ENCODE measurements at places on chromosomes 4 and X.

DNA sequence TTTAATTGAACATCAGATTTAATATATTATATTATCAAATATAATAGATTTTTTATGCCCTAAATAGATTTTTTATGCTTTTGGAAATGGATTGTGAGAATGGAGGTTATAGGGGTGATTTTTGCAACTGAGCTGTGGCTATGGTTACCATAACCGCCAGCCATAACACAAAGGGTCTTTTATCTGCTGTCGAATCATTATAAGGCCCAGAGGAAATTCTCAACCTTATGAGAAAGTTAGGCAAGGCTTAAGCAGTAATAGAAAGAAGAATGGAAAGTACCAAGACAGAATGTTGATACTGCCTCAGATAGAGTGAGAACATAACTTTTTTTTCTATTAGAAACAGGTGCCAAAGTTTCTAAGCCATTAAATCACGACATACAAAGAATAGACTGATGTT, 26.3 kb upstream of the CXCL6 start:
- no peak for DNase-seq

DNA sequence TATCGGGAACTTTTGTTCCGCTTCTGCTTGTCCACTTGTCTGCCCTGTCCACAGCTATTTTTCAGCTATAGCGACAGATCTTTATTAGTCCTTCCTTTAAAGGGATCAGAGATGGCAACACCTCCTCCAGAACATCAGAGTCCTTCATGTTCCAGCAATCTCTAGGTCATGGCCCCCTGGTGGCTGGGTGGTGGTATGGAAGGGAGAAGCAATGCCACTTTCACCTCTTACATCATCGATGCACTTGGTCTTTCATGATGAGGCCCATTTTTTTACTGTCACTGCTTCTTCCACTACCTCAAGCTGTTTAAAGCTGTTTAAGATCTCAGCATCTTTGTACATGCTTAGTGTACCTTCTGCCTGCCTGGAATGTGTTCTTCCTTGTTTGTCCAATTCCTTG, 106.7 kb downstream of the ARHGAP6 start:
- no peak for DNase-seq

GRCh38 chr4:182549356-182549755, 306.2 kb downstream of the TENM3 start:
- DNase-seq, result no peak

- DNase-seq, result no peak
Measured at GRCh38 chr4:69843932-69844331, 16.0 kb downstream of the SULT1E1 start.

DNA sequence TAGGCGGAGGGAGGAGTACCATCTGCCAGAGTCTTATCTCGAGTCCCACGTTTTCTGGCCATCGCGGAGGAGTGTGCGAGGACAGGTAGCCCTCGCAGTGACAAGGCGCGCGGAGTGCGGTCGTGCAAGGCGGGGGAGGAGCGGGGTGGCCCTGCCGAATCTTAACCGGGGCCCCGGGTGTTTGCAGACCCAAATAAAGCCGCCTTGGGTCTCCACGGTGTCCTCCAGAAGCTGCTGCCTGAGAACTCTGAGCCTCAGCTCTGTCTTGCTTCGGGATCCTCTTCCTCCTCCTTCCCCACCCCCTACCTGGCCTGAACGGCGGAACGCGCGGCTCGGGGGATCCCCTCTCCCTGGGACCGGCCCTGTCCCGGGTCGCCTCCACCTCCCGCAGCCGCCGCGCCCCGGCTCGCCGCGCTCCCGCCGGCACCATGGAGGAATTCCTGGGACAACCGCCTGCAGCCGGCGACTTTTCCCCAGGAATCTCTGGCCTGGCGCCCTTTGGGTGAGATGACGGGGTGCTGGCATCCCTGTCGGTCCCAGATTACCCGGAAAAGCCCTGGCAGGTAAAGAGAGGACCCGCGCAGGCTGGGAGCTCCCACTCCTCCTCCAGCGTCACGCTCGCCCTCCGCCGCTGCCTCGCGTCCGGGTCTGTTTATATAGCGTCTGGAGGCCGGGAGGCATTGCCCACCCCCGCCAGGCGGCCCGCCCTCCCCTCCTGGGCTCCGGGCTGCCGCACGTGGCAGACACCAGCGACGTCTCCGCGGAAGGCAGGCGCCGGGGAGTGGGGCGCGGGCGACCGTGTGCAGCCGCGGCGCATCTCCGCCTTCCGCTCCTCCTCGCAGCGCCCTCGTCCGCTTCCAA, at the start of gene GALNTL6:
TSS of gene GALNTL6 (plus strand) at position 740 of the 861 bp plus-strand sequence.
- peak; percentile 48 for DNase-seq

DNA sequence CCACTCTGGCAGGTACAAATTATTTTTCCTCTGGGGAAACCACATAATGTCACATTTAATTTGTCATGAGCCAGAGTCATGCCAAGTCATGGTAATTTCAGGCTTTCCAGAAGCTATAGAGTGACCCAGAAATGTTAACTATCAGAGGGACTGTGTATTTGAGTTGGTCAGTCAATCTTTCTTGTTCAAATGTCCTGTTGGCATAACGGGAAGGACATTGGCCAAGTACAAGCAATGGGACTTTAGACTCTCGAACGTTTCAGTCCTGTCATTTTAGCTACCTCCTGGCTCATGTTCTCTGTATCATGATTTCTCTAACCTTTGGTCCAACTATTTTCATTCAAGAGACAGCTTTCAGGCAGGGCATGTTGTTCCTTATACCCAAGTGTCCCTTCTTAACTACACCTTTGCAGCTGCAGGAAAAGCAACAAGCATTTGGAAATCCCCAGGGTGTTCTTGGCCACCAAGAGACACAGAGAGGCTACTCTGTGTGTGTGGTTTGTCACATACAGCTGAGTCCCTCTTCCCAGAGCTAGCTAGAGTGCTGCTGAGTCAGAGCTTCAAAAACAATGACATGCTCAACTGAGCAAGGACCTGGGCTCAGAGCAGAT, 142.6 kb downstream of the EGF start:
- DNase-seq, result no peak

DNA sequence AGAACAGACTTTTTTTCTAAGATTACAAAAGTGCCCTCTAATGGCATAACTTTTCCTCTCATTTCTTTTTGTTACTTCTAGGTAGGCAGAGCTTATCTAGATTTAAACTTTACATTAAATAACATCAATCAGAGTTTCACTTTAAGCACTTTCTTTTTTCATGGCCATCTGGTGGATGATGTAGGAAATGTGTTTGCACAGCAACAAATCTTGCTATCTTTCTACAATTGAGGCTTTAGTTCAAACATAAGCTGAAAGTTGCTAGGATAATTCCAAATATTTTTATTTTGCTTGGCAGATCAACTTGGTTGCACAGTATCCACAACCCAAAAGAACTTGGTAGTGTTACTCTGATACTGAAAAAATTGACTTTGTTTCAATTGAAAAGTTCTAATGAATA, 22.0 kb downstream of the NDNF start:
- no peak for DNase-seq

- DNase-seq, result no peak
Measured at GRCh38 chr4:10056334-10057022, 35.2 kb upstream of the SLC2A9 start.

- no peak for DNase-seq
Measured at GRCh38 chr4:3365326-3365725, 72.5 kb downstream of the RGS12 start.

- no peak for DNase-seq
Measured at GRCh38 chrX:153571534-153571908, 27.4 kb downstream of the CCNQ start.

- no peak for DNase-seq
Measured at GRCh38 chr4:145527773-145528172, 46.1 kb downstream of the SMAD1 start.

- no peak for DNase-seq
Measured at GRCh38 chrX:125236955-125237354, 82.7 kb upstream of the TEX13C start.

- DNase-seq, result no peak
Measured at GRCh38 chrX:68671221-68671620, 23.8 kb downstream of the STARD8 start.

- DNase-seq, result no peak
Measured at GRCh38 chr4:158169931-158170690, 2.7 kb downstream of the GASK1B start.

GRCh38 chrX:40380655-40381488, 199.9 kb upstream of the ATP6AP2 start:
- DNase-seq, result no peak

- no peak for DNase-seq
Measured at GRCh38 chr4:184282895-184283654, 65.4 kb upstream of the ENPP6 start.

DNA sequence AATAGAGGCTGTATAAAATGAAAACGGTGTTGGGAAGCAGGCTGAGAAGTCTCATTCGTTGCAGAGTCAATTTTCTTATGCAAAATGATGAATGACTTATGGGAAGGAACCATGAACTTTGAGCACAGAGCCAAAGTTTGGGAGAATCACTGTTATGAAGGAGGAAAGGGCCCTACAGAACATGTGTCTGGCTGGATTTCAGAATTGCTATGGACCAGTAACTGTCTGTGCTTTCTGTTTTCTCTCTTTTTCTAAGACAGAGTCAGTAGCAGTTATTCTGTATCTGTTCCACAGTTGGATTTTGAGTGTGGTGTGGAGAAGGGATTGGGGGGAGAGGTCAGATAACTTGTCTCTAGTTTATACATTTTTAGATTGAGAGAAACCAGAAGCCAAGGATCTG, 265.0 kb upstream of the HS3ST1 start:
- no peak for DNase-seq

- DNase-seq, result no peak
Measured at GRCh38 chr4:1836650-1837049, 19.3 kb downstream of the LETM1 start.

- DNase-seq, result no peak
Measured at GRCh38 chr4:182600093-182600492, 317.1 kb downstream of the DCTD start.

- no peak for DNase-seq
Measured at GRCh38 chr4:26912810-26913209, 52.2 kb downstream of the STIM2 start.

DNA sequence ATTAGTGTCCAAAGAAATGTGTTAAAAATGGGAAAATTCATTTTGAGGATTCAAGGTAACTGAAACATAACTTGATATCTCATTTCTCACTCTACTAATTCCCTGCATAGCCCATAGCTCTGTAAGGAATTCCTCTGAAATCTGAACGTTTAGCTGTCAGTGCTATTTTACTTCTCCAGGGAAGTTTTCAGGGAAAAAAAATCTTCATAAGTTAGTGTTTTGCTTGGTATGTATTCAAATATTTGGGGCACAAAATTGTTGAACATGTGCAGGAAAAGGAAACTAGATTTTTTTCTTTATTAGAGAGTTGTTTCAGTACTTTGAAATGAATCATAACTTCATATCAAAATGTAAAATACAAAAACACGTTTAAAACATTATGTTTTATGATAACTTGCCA, 891.4 kb downstream of the CENPC start:
- no peak for DNase-seq

GRCh38 chrX:9340598-9341290, 124.1 kb upstream of the TBL1X start:
- DNase-seq, result no peak

DNA sequence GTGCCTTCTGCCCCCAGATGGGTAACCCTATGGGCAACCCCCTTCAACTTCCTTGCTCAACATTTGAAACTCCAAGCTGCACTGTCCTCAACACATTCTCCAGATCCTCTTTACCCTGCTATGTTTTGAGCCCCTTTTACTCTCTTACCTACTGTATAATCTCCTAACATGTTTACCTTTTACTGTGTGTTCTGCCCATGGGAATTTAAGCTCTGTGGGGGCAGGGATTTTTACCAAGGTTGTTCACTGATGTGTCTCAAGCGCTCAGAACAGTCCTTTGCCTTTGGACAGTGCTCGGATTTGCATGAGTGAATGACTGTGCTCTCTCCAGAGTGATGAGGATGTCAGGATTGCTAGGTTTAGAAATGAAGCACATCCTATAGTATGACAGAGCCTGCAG, 53.2 kb downstream of the SORBS2 start:
- DNase-seq, result no peak

- DNase-seq, result no peak
Measured at GRCh38 chr4:80361329-80361900, 25.9 kb downstream of the CFAP299 start.

DNA sequence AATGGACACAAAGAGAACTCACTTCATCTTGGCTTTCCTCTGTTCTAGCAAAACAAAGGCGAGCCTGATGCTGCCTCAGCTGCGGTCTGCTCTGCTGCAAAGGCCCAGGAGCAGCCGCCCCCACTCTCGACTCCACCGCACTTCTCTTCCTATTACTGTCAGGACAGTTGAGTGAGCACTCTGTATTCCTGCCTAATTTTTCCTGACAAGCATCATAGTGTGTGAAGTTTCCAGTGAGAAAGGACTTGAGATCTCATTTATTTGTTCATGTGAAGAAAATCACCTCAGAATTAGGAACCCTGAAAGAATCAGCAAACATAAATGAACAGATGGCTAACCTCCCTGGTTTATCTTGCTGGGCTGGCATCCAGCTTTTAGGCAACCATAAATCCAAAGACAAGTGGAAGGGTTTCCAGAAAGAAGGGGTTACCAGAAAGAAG, 15.6 kb downstream of the SCARB2 start:
- peak; percentile 25 for DNase-seq

DNA sequence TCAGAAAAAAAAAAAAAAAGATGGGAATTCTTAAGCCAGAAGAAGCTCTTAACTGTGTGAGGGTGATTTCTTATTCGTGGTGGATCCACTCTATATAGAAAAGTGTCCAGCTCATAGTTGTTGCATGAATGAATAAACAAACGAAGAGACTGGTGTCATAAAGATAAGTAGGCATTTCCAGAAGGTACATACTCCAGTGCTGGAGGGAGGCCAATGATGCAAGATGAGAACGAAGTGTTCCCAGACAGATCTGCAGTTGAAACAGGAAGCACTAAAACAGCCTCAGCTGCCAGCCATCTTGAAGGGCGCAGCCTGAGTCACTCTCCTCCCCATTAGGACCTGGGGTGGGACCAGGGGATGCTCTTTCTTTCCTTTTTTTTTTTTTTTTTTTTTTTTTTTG, 47.4 kb upstream of the HOPX start:
- no peak for DNase-seq

- DNase-seq, result no peak
Measured at GRCh38 chrX:7117587-7117986, 29.9 kb upstream of the STS start.

DNA sequence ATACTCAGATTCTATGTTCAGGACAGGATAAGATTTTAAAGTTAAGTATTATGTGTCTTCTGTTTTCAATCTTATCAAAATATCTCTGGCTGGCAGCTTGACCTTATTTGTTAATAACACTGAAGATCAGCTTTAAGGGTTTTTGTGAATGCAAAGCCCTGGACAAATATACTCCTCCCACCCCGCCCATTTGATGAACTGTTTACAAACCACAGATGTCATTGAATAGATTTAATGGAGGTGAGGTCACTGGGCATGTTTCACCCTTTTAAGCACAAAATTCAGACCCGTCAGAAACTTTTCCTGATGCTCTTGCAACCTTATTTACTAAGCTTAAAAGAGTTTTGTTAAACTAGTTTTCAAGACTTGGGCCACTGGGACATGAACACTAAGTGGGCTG, 10.1 kb upstream of the CXCL8 start:
- no peak for DNase-seq

DNA sequence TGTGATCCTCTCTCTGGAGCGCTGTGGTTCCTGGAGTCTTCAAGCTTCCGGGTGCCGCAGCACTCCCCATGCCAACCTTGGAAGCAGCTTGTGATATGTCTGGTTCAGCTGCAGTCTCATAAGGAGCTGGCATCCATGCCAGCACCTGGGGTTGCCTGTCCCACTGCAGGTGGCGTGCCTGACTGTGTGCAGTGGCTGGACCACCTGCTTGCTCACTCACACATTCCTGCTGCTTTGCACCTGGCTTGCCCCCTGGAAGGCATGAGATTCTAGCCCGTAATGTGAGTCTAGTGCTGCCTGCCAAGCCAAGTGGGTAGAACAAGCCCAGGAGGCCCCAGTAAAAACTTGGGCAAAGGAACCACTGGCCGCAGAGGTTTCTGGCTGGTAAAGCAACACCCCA, 687.2 kb upstream of the AADAT start:
- DNase-seq, result no peak
